Hematopoietic multipotent progenitor cell treated with erythropoietin and hydrocortisone succinate and interleukin-3 and kit ligand, for 4 days (in vitro differentiated cells): ENCODE measurements at places on chromosomes 3 and 15.

DNA sequence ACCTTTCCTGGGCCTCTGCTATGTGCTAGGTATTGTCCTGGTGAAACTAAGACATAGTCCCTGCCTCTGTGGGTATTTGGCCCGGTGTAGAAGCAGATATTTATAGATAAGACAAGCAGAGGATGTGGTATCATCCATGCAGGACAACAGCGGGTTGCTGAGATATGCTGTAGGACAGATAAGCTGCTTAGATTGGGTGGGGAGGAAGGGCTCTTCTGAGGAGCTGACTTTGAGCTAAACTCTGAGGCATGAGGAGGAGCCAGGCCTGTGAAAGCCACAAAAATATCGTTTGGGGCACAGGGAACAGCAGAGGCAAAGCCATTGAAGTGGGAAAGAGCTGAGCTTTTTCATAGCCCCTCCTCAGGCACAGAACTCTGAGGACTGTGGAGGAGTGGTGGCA is 492.5 kb upstream of the CFAP20DC start:
- peak; percentile 90 for DNase-seq

- no peak for DNase-seq
Measured at GRCh38 chr15:64862408-64862807, 20.7 kb downstream of the PLEKHO2 start.

- no peak for DNase-seq
Measured at GRCh38 chr15:38961456-38961855, 396.8 kb upstream of the RASGRP1 start.

- peak; percentile 91 for DNase-seq
Measured at GRCh38 chr3:72336821-72337479, 511.3 kb downstream of the SHQ1 start.

DNA sequence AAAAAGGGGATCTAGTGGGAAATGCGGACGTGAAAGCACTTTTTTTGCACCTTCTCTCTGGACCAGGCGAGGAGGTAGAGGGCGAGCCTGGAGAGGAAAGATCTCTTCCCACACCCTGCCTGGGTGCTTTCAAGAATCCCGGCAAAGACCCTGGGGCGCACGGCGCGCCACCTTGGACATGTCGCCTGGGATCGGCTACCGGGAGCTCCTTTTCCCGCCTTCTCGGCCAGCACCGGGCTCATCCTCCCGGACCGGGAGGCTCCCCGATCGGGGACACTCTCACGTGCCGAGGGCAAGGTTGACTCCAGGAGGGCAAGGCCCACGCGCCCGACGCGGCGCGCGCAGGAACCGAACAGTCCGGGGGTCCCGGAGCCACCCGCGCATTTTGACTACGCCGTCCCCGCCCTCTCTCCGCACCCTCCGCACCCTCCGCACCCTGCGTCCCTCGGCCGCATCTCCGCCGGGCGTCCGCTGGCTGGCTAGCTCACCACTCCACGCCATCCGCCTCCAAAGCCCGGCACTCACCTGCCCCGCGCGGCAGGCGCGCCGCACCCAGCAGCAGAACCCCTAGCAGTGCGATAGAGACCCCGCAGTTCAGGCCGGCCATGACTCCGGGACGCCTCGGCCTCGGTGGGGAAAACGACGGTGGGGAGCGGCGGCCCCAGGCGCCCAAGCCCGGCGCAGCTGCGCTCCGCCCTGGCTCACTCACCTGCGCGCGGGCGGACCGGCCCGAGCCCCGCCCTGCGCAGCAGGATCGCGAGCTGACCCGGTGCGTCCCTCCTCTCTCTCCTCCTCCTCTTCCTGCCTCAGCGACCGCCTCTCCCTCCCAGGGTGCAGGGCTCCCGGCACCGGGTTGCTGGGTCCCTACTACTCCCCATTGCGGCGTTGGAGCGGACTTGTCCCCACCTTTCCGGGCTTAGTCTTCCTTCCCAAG is at the start of gene CDCP1:
TSS of gene CDCP1 (minus strand) at position 698 of the 934 bp plus-strand sequence. CDS start at position 607, 91 bp downstream.
- peak; percentile 10 for DNase-seq

DNA sequence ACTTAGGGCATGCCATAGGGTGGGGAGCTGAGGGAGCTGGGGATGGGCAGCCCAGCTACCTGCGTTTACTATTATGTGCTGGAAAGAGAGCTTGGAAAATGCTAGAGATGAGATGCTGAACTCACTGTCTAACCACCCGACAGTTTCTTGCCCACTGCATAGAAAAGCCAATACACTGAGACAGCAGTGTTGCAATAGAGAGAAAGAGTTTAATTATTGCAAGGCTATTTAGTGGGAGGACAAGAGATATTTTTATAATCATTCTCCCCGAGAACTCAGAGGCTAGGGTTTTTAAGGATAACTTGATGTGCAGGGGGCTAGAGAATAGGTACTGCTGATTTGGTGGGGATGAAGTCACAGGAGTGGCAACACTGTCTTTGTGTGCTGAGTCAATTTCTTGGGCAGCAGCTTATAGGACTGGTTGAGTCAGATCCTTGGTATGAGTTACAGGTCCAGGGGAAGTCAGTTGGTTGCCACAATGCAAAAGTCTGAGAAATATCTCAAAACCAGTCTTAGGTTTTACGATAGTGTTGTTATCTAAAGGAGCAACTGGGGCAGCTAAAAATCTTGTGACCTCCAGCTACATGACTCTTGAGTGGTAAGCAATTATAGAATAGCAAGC is 205.9 kb downstream of the GABRG3 start:
- DNase-seq: no peak

- DNase-seq: no peak
Measured at GRCh38 chr3:64223791-64224745, 1.2 kb downstream of the PRICKLE2 start.

GRCh38 chr3:115469649-115470048 is 153.7 kb upstream of the GAP43 start:
- peak; percentile 3 for DNase-seq

- no peak for DNase-seq
Measured at GRCh38 chr3:150114873-150115540, 144.3 kb upstream of the PFN2 start.

GRCh38 chr3:161427347-161427746 is 56.0 kb upstream of the SPTSSB start:
- DNase-seq: no peak

- DNase-seq: peak; percentile 96
Measured at GRCh38 chr3:138890555-138891187, 55.9 kb upstream of the PIK3CB start.

DNA sequence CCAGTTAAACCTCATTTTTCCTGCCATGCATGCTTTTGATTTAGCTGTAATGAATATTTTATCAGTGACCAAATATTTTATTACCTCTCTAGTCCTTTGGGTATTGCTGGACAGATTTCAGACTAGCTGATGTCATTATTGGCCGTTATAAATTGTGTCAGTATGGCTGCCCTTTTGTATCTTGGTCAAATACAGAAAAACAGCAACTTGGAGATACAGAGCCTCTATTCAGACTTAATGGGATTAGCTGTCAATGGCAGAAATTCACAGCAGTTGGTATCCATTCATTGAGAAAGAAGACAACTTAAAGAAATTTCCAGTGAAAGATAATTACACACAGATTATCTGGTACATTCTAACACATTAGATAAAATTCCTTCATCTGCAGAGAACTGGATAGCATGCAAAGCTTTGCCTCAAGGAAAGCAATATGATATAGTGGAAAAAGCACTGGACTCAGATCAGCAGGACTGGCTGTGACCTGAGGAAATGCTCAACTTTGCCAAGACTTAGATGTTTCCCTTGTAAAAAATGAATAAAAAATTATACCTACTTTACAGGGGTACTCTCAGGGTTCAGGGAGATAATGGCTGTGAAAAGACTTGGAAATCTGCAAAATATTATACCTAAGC is 20.8 kb downstream of the COL6A6 start:
- no peak for DNase-seq

DNA sequence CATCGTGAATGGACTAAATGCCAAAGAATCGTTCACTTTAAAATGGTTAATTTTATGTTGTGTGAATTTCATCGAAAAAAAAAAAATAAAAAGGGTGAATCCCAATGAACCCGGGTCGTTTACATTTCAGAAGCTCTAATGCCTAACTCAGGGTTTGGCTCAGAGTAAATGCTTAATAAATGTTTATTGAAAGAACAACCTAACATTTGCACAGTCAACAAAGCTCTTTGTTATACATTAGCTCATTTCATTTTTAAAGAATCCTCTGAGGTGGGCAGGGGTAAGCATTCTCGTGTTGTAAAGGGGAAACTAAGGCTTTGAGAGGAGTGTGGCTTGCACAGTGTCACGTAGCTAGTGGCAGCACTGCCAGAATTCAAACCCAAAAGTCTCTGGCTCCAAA is 109.5 kb downstream of the RPLP1 start:
- no peak for DNase-seq

DNA sequence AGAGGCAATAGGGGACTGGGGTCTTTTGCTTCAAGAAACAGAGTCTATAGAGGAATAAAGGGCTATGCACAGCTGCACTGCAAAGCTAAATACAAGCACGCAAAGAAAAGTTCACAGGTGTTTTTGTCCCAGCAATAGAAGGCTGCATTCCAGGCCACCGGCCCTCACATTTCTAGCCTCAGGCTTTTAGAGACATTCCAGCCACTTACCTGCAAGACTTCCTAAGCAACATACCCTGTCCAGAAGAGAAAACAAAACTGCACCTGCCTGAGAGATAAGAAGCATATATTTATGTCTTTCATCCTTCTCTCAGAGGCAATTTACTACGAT is 220.5 kb downstream of the OPA1 start:
- no peak for DNase-seq

- DNase-seq: no peak
Measured at GRCh38 chr3:173255555-173255954, 114.5 kb upstream of the SPATA16 start.

GRCh38 chr3:59425371-59425770 is 375.5 kb upstream of the CFAP20DC start:
- DNase-seq: no peak

- no peak for DNase-seq
Measured at GRCh38 chr15:85462029-85462428, 81.6 kb downstream of the AKAP13 start.

DNA sequence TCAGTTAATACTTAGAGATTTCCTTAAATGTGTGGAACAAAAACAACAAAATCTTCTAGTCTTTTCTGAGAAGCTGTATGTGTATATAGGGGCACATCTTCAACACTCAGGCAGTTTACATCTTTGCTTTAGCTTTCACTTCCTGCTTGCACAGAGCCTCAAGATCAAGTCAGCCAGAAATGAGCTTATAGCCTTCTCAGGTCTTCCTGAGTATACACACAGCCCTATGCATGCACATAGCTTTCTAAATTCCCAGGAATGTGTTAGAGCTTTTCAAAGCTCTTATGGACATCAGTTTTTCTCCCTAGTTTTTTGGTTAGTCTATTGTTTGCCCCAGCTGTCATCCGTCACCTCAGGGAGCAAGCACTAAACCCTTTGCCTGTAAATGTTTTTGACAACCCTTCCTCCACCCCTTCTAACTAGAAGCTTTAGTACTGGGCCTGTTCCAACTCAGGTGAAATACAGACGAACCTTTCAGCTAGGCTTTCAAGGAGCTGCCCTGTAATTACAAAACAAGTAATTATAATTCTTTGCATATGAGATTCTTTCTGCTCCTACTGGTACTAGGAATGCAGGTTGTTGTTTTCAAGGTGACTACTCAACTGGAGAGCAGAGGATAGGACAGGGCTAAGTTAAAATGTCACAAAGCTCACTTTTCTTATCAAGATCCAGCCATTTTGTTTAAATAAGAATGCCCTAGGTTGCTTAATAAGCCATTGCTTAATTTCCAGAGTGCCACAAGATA is 22.6 kb upstream of the MTMR10 start:
- DNase-seq: peak; percentile 21

GRCh38 chr3:123832692-123833397 is 51.3 kb downstream of the MYLK start:
- peak; percentile 3 for DNase-seq

DNA sequence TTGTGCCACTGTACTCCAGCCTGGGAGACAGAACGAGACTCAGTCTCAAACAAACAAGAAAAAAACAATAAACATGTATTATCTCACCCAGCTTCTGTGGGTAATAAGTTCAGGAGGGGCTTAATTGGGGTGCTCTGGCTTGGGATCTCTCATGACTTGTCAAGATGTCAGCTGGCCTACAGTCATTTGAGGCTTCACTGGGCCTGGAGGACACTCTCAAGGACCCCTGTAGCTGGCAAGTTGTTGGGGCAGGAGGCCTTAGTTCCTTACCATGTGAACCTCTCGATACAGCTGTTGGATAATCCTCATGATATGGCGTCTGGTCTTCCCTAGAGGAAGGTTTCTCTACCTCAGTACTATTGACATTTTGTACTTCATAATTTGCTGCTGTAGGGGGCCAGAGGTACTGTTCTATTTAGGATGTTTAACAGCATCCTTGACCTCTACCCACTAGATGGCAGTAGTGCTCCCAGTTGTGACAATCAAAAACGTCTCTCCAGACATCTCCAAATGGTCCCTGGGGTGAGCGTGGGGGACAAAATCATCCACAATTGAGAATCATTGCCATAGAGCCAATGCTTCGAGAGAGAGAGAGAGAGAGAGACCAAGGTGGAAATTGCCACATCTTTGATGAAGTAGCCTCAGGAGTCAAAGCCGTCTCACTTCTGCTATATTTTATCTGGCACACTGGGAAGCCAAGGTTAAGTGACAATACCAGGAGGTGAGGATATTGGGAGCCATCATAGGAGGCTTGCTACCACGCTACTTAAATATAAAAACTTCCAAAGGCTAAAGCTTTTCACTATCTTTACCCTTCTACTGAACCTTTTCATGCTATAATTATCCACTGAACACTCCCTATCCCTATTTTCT is 23.9 kb upstream of the SLTM start:
- peak; percentile 90 for DNase-seq

GRCh38 chr3:3587647-3587972 is 211.6 kb upstream of the LRRN1 start:
- no peak for DNase-seq

GRCh38 chr15:66734961-66735908 is 33.2 kb downstream of the SMAD6 start:
- no peak for DNase-seq

GRCh38 chr3:3172627-3173026 is 6.9 kb downstream of the CRBN start:
- peak; percentile 25 for DNase-seq

GRCh38 chr3:185215873-185216606 is 37.8 kb downstream of the EHHADH start:
- DNase-seq: peak; percentile 56

GRCh38 chr3:6321999-6322398 is 538.9 kb upstream of the GRM7 start:
- DNase-seq: no peak

- no peak for DNase-seq
Measured at GRCh38 chr15:58602823-58603222, 146.7 kb downstream of the ADAM10 start.

GRCh38 chr3:78430741-78431140 is 1337.1 kb downstream of the ROBO1 start:
- no peak for DNase-seq

GRCh38 chr15:32953533-32953910 is 235.7 kb downstream of the GREM1 start:
- no peak for DNase-seq

GRCh38 chr3:143358155-143358792 is 238.7 kb downstream of the CHST2 start:
- DNase-seq: no peak

DNA sequence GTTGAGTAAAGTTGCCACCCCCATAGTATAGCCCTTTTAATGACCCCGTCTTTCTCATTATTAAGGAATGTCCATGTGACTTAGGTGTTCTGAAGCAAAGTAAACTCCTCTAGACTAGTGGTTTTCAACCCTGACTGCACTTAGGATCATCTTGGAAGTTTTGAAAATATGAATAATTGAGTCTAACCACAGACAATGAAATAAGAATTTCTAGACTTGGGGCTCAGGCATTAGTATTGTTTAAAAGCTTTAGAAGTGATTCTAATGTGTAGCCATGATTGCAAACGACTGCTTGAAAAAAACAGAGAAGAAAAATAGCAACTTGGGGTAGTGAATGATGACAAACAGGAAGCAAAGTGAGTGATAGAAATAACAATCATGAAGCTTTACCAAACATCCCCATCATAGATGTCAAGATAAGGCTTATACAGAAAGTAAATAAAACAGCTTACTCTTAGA is 35.0 kb downstream of the ALCAM start:
- no peak for DNase-seq
